Glutamatergic neuron (in vitro differentiated cells): ENCODE measurements at places on chromosomes 3 and 15.

DNA sequence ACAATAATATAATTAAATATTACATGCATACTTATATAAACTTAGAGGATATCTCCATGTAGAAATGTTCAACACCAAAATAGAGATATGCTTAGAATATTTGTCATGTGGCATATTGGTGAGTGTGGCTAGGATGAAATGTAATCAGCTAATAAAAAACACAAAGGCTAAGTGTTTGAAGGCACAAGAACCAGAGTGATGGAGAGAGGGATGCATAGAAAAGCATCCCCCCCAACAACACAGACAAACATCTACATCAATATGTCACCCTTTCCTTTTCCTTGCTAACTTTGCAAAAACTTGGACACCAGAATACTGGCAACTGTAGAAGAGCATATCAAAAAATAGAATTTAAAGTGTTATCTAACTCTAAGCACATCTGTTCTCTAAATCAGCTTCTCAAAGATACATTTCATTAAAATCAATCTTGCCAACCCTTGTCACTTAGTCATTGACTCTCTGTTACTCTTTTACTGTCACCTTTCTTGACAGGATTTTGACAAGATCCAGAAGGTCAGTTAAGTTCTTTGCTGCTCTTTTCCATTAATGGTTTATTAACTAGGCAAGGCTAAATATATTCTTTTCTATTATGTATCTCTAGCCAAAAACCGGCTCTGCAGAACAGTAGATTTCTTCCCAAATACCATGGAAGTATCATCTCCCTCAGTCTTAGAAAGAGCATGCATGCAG, 695.9 kb downstream of the OTOL1 start:
- no peak for DNase-seq

GRCh38 chr3:168951368-168951767, 712.1 kb downstream of the MECOM start:
- DNase-seq = no peak

DNA sequence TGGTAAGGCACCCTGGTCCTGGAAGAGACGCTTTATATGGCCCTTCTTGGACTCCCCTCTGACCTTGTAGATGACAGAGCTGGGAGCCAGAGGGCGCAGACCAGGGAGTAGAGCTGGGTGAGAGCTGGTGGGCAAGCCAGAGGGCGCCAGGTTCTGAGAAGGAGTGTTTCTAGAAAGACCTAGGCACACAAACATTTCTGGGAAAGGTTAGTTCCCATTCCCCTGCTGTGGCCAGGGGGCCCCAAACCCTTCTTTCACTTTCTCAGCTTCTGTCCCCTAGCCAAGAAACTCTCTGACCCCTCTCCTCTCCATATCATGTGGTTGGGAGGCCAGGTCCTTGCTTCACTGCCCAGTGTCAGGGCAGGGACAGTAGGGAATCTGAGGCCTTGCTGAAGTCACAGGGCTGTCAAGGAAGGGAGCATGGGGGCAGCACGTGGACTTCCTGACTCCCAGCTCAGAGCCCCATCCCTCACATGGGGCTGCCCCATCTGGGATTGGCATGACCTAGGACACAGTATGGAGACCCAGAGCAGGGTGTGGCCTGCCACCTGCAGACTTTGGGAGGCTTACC, 3.6 kb downstream of the HEMK1 start:
- DNase-seq = no peak

DNA sequence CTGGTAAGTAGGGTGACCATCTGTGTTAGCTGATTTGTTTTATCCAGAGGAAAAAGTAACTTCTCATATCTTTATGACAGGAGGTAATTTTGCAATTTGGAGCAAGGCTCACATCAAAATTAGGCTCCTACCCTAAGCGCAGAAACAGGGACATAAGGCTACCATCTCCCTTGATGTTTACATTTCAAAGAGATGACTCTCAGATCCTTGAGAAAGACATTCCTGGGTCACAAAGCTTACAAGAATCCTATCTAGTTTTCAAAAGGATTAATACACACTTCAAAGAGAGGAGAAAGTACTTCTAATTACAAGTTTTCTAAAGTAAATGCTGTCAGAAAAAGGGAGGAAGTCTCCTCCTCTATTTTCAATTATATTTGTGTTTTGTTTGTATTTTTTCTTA, 7.0 kb downstream of the ZPLD1 start:
- DNase-seq = no peak

GRCh38 chr3:105323274-105323599, 43.5 kb upstream of the ALCAM start:
- no peak for DNase-seq

DNA sequence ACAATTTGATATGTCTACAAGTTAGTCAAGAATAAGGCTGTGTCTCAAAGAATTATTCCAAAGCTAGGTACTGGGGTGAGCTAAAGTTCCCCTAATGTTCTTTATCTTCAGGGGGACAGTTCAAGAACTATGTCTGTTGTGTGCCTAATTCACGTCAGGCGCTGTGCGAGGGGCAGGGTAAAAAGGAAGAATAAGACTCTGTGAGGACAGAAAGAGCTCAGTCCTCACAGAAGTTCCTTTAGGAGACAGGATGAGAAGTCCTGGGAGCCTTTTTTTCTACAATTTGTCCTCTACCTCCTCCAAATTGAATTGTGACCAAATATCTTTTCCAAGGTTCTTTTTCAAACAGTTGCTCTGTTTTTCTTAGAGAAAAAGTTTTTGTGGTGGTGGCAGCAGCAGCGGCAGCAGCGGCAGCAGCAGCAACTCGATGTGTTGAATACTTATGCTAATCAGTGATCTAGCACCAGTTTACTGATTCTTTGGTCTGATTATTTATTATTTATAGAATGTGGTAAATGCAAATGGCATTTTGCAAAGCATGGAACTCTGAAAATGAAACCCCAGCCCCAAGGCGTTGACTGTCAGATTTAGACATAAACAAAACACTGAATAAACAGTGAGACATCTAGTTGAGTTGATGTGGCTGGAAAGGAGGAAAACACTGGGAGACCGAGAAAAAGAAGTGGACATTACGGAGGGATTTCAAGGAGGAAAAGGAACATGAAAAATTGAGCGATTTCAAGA, 88.6 kb downstream of the GTPBP8 start:
- DNase-seq = no peak
